ENCODE measurements at places on chromosomes 1 and 21.

- no peak for DNase-seq
These were observed 7.2 kb downstream of the PRDM2 start for GRCh38 chr1:13707164-13707563.

DNA sequence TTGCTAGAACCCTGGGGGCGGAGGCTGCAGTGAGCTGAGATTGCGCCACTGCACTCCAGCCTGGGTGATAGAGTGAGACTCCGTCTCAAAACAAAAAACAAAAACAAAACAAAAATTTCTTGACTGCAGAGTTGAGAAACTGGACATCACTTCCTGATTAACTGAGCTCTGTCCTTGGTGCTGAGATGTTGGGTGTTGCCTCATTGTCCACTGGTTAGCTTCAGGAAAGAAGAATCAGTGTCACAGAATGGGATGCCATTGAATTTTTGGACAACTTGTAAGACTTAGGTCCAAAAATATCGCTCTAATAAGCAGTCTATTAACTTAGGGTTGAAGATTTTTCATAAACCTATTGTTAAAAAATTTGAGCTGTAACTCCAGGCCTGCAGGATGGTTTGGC, 23.8 kb upstream of the KCNA10 start:
- DNase-seq, result no peak

DNA sequence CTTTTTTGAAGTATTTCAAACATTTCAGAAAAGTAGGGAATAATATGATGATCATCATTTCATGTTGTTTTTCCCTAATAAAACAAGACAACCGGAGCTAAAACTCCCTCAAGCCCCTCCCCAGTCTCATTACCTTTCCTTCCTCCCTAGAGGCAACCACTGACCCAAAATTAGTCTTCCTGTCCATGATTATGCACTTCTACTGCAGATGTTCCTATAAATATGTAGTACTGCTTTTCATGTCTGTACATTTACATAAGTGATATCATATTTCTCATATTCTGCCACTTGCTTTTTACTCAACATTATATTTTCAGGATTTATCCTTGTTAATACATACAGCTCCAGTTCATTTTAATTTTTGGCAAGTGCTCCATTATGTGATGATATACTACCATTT, 58.7 kb upstream of the GOLT1A start:
- no peak for DNase-seq

- DNase-seq, result no peak
These were observed 79.9 kb upstream of the ATP1A1 start for GRCh38 chr1:116292929-116293725.

GRCh38 chr21:21688889-21689288, 690.7 kb downstream of the NCAM2 start:
- peak; percentile 58 for DNase-seq

GRCh38 chr1:246773213-246773641, 49.0 kb downstream of the SCCPDH start:
- no peak for DNase-seq

DNA sequence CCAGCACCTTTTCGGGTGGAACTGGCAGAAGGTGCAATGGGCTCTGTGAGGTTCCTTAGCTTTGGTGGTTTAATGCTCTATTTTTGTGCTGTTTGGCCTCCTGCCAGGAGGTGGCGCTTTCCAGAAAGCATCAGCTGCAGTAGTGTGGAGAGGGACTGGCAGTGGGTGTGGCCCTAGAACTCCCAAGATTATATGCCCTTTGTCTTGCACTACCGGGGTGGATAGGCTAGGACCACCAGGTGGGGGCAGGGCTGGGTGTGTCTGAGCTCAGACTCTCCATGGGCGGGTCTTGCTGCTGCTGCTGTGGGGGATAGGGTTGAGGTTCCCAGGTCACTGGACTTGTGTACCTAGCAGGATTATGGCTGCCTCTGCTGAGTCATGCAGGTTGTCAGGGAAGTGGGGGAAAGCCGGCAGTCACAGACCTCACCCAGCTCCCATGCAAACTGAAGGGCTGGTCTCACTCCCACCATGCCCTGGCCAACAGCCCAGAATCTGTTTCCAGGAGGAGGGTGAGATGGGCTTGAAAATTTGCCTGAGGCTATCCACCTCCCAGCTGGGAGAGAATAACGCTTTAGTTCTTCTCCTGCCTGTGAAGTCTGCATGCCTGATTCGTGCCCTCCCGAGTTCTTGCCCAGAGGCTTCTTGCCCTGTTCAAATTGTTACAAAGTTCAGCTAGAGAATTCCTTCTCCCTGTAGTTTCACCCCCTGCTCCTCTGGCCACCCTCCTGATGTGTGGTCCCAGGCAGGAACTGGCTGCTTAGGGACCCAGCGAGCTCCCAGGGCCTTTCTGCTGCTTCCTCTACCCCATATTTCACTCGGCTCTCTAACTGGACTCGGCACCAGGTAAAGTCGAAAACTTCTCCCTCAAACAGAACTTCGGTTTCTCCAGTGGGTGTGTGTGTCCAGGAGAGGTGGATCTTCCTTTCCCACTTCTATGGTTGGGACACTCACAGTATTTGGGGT, 76.5 kb upstream of the BTG3 start:
- peak; percentile 52 for DNase-seq

- no peak for DNase-seq
These were observed 208.2 kb upstream of the GRIK3 start for GRCh38 chr1:37242501-37242900.

DNA sequence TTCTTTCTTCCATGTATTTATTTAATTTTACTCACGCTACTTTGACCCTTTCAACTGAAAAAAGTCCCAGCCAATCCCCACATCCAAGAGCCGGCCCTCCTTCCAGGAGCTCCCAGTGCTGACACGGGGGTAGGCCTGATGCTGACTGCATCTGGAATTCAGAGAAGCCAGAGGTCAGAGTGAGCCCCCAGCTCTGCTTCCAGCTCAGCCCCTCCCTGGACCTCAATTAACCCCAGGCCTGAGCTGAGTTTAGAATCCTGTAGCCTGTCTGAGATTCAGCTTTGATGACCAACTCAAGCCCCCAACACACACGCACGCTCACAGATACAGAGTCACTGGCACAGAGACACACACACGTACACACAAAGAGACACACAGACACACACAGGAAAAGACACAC, 247.9 kb downstream of the NPHP4 start:
- peak; percentile 14 for DNase-seq

- no peak for DNase-seq
These were observed 1058.0 kb downstream of the KCNT2 start for GRCh38 chr1:195550071-195550862.

GRCh38 chr1:244324176-244324883, 127.4 kb downstream of the ADSS2 start:
- peak; percentile 13 for DNase-seq

DNA sequence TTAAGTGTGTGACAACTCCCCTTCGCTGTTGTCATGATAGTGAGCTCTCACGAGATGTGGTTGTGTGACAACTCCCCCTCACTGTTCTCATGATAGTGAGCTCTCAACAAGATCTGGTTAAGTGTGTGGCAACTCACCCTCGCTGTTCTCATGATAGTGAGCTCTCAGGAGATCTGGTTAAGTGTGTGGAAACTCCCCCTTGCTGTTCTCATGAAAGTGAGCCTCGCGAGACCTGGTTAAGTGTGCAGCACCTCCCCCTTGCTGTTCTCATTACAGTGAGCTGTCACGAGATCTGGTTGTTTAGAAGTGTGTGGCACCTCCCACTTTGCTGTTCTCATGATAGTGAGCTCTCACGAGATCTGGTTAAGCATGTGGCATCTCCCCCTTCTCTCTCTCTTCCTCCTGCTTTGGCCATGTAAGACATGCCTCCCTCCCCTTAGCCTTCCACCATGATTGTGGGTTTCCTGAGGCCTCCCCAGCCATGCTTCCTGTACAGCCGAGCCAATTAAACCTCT, 25.1 kb upstream of the LSS start:
- DNase-seq, result no peak

- no peak for DNase-seq
These were observed 105.5 kb downstream of the CRYAA start for GRCh38 chr21:43274022-43274945.

- peak; percentile 71 for DNase-seq
These were observed at the start of gene TSEN15 for GRCh38 chr1:184051485-184052193. Gene TSEN15 (plus strand): TSS chr1:184051730. CDS start chr1:184051756, 26 bp downstream.

- DNase-seq, result no peak
These were observed 83.3 kb upstream of the SPATA6 start for GRCh38 chr1:48555271-48555670.

GRCh38 chr21:37551331-37551992, 184.9 kb downstream of the DYRK1A start:
- no peak for DNase-seq

GRCh38 chr1:21531241-21531640, 22.0 kb downstream of the ALPL start:
- DNase-seq, result no peak

Measured in H9 (cell line).